ENCODE measurements at places on chromosomes 16 and 17.
A peak's percentile ranks its signal among the peaks of the same experiment; 100 is the strongest.

GRCh38 chr17:41800601-41801373 lies 11.0 kb downstream of the P3H4 start:
- peak; percentile 65 for DNase-seq

DNA sequence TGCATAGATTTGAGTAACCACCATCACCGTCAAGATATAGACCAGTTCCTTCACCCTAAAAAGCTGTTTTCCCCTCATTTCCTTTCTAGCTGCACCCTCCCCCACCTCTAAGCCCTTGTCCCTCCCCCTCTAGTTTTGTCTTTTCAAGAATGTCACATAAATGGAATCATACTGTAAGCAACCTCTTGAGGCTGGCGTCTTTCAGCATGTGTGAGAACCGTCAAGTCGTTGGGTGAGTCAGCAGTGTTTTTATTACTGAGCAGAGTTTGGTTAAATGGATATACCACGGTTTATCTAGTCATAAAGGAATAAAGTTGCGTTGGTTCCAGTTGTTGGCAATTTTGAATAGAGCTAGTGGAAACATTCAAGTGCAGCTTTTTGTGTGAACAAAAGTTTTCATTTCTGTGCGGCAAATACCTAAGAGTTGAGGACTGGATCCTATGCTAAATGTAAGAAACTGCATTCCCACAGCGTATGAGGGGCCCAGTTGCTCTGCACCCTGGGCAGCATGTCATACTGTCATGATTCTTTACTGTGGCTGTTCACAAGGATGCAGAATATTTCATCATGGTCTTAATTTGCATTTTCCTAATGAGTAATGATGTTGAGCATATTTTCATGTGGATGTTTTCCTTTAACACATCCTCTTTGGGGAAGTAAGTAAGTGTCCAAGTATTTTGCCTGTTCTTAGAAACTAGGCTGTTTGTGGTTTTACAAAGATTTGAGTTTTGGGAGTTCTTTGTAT lies 264.3 kb downstream of the CPPED1 start:
- no peak for DNase-seq

GRCh38 chr16:68069511-68070248 lies 15.5 kb upstream of the NFATC3 start:
- no peak for DNase-seq

DNA sequence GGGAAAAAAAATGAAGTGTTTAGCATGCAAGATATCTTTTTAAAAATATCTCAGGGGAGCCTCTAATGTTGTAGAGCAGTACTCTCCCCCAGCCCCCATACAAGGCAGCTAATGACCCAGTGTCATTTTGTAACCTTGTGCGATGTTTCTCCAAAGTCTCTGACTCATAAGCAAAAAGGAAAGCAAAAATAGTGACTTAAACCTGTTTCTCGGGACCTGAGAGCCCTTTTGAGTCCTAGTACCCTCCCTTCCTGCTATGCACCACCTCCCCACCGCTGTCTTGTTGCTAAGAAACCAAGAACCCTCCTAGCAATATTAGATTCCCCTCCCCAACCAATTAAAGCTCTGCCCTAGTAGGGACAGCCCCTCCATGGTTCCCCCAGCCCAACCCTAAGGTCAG lies 2.8 kb downstream of the MYCBPAP start:
- DNase-seq, result no peak

DNA sequence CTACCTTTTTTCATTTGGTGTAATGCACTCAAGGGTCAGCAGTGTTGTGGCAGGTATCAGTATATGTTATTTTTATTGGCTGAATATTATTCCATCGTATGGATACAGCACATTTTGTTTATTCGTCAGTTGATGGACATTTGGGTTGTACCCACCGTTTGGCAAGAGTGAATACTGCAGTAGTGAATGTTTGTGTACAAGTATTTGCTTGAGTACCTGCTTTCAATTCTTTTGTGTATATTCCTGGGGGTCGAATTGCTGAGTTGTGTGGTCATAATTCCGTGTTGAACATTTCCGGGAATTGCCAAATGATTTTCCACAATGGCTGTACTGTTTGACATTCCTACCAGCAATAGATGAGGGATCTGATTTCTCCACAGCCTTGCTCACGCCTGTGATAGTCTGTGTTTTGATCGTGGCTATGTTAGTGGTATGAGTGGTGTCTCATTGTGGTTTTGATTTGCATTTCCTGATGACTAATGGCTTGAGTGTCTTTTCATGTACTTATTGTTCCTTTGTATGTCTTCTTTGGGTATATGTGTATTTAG lies 108.4 kb downstream of the OR1D5 start:
- no peak for DNase-seq

DNA sequence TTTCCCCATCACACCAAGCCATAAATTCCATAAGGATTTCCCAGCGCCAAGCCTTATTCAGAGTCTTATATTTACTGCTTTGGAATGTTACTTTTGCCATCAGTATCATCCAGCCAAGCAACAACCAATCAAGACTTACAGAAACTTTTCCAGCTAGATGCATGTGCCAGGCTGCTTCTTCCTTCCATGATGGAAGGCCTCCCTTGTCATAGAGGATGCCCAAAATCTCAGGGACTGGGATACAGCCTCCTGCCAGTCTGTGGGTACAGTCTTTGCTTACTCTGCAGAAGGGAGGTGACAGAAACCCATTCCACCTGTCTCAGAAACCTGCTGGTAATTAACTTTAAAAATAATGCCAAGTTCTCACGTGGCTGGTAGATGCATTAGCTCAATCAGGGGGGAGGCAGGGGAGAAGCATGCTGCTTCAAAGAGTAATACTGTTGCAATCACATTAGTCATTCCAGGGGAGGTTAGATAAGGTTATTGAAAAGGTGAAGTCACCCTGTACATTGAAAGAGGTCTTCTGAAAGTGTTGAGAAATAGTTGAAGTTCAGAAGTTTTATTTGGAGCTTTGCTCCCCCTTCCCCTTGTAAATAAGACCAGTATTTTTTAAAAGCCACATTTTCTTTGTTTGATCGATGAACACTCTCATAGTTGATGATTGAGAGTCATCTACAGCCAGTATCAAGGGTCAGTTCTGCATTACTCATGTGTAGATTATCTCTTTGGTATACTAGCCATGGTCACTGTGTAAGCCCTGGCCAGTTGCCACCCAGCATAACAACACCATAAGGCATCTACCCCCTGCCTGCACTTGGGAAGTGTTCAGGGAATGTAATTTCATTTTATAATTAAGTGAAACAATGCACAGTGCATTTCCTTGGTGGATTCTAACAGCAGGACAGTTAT lies 22.2 kb downstream of the HLF start:
- DNase-seq, result peak; percentile 87

All from mucosa of gallbladder (tissue), 1 donor.